Naive thymus-derived CD8-positive, alpha-beta T cell (primary cell): ENCODE measurements at places on chromosomes 2 and 18.

- peaks cover 5% of the 10 kb centered on the region for H3K4me1 ChIP-seq
- no peak overlapping the region for H3K4me3 ChIP-seq
- H3K27me3 ChIP-seq = peaks cover 10% of the 10 kb centered on the region
- H3K36me3 ChIP-seq = peaks cover 15% of the 10 kb centered on the region
These were observed 87.2 kb upstream of the SMAD2 start for GRCh38 chr18:48017635-48018034.

DNA sequence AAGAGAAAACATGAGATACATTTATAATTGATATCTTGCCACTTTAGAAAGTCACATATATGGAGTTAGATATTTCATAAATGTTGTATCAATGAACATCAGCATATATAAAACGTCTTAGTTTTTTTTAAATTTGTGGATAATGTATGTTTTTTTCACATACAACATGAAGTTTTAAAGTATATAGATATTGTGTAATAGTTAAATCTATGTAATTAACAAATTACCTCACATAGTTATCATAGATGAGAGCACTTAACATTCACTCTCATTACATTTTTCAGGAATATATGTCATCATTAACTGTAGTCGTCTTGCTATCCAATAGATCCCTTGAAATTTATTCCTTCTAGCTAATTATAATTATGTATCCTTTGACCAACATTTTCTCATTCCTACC is 406.6 kb downstream of the ARHGAP15 start:
- peaks cover 3% of the 10 kb centered on the region for H3K4me1 ChIP-seq
- H3K4me3 ChIP-seq = no peak overlapping the region
- H3K27ac ChIP-seq = no peak overlapping the region
- DNase-seq = no peak

DNA sequence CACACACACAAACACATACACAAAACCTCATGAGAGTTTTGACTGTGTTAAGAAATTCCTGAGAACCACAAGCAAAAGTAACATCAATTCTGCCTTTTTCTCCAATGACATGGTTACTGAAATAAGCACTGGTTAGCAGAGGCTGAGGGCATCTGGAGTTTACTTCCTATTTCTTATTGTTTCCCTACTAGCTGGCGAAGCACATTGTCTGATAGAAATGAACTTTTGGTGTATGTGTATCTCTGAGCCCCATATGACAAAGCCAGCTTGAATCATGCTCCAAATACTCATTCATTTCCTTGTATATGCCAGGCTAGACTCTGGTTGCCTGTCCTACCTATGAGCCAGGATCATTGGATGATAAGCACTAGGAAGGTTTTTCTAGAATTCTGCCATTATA is 203.1 kb downstream of the NCKAP5 start:
- H3K27ac ChIP-seq = no peak overlapping the region
- no peak for DNase-seq
- no peak overlapping the region for H3K4me3 ChIP-seq
- no peaks in the 10 kb centered on the region for H3K27me3 ChIP-seq
- H3K36me3 ChIP-seq = no peaks in the 10 kb centered on the region

DNA sequence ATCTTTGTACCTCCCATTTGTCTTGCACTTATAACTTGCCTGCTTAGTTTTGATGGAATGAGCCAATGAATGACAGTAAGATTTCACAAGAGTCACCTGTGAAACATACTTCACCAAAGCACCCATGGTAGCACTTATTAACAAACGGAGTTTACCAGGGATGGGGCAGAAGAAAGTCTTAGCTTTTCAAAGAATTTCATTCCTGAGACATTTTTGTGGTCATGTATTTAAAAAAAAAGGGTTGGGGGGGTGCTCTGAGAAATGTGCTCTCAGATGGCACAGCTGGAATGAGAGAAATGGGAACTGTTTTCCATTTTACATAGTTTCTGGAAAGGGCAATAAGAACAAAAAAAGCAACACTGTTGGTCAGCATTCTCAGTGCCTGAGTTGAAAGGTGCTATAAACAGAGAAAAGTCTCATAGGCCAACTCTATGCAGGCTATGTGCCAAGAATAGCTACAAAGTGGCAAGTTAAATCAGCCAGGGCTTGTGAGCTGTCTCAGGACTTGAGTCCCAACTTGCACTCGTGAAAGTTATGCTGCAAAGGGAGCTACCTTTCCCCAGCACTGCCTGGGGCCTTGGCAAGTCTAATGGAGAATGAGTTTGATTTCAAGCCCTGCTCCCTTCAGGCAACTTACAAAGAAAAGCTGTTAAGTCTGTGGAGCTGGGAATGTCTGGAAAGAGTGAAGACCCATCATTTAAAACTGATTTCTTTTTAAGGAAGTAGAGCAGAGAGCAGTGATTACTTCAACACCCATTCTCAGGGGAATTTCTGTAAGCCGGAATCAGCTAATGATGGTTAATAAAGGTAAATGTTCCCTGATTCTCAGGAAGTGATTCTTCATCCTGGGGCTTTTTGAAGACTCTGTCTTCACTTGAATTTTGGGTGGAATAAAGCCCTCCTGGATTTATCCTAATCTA is 170.6 kb downstream of the SLC8A1 start:
- H3K27me3 ChIP-seq = no peaks in the 10 kb centered on the region
- H3K27ac ChIP-seq = no peak overlapping the region
- no peak for DNase-seq
- H3K36me3 ChIP-seq = no peaks in the 10 kb centered on the region
- no peak overlapping the region for H3K4me3 ChIP-seq

DNA sequence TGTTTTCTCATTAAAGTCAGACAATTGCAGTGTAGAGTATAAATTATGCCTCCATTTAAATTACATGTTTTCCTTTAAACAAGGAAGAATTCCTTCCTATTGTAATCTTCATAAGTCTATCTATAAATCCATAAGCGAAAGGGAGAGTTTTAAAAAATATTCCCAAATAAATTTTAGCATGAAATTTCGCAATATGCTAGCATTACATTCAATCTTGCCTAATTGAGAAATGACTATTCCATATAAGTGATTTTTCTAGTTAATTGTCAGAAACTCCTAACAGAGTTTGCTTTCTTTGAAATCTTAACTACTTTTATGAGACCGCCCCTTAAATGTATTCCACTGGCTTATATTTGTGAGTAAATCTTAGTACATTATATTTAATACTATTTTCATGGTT is 133.1 kb upstream of the CRIM1 start:
- no peaks in the 10 kb centered on the region for H3K27me3 ChIP-seq
- H3K27ac ChIP-seq = no peak overlapping the region
- no peaks in the 10 kb centered on the region for H3K4me1 ChIP-seq
- no peak for DNase-seq
- H3K36me3 ChIP-seq = no peaks in the 10 kb centered on the region
